ENCODE measurements at places on chromosomes 1 and 21. TPM values are rescaled to one million over a fixed set of nuclear protein-coding genes. Genes with fewer than 3 reads are reported as not detected.

ARHGAP29 gene
- total RNA-seq = not detected

DAB1 gene
- not detected for total RNA-seq

PSMA5 gene
- 262 TPM for total RNA-seq

FAM163A gene
- not detected for total RNA-seq

PTGS2 gene
- total RNA-seq = 1.1 TPM

PIGC gene
- total RNA-seq = 23.9 TPM

GRCh38 chr1:3578906-3579305 is 32.4 kb downstream of the MEGF6 start:
- no peak overlapping the region for H3K4me3 ChIP-seq
- no peaks in the 10 kb centered on the region for H3K4me1 ChIP-seq
- no peaks in the 10 kb centered on the region for H3K36me3 ChIP-seq
- H3K27me3 ChIP-seq = no peaks in the 10 kb centered on the region
- DNase-seq = no peak
- H3K27ac ChIP-seq = no peak overlapping the region

- H3K27ac ChIP-seq = no peak overlapping the region
- H3K4me3 ChIP-seq = no peak overlapping the region
- no peak for DNase-seq
- no peaks in the 10 kb centered on the region for H3K27me3 ChIP-seq
Observed at GRCh38 chr1:226353698-226354525, 44.9 kb upstream of the LIN9 start.

DNA sequence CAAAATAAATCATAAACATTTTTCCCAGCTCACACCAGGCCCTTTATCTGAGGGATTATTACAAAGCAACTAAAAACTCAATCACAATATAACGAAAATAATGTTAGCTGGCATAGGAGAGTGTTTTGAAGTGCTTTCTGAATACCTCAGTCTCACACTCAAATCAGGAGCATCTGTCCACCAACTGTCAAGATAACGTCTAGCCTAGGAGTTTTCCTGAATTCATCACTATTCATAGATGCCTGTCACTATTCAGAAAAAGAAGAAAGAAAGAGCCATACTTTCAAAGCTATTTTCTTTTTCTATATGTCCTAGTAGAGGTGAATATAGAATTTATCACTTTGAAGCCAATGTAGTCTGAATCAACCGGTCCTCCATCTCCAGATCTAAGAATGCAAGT is 127.0 kb downstream of the AKT3 start:
- H3K4me1 ChIP-seq = peaks cover 10% of the 10 kb centered on the region
- H3K27ac ChIP-seq = no peak overlapping the region
- H3K36me3 ChIP-seq = peaks cover 2% of the 10 kb centered on the region
- H3K4me3 ChIP-seq = no peak overlapping the region

DNA sequence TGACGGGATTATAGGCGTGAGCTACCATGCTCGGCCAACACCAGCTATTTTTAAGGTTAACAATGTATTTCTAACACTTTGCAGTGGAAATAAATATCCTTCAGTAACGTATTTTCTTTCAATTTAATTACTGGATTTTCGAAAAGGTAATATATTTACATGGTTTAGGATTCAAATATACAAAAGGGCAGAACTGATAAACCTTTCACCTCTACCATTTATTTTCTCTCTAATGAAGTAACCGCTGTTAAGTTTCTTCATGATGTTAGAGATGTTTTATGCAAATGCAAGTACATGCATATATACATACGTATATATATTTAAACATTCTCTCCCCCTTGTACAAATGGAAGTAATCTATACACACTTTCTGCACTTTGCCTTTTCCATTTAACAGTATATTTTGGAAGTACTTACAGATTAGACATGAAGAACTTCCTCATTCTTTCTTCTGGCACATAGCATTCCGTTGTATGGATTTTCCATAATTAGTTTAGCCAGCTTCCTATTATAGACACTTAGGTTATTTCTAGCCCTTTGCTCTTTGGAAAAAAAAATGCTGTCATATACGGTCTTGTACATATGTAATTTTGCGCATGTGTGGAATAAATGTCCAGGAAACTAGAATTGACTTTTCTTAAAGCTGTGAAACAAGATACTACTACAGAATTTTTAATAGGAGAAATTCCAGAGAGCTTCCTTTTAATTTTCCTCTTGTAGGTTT is 14.9 kb upstream of the HJV start:
- peak overlapping the region; percentile 97 for H3K27ac ChIP-seq
- H3K36me3 ChIP-seq = peaks cover 6% of the 10 kb centered on the region
- peaks cover 20% of the 10 kb centered on the region for H3K27me3 ChIP-seq
- peaks cover 46% of the 10 kb centered on the region for H3K4me1 ChIP-seq
- peak overlapping the region; percentile 96 for H3K4me3 ChIP-seq

DNA sequence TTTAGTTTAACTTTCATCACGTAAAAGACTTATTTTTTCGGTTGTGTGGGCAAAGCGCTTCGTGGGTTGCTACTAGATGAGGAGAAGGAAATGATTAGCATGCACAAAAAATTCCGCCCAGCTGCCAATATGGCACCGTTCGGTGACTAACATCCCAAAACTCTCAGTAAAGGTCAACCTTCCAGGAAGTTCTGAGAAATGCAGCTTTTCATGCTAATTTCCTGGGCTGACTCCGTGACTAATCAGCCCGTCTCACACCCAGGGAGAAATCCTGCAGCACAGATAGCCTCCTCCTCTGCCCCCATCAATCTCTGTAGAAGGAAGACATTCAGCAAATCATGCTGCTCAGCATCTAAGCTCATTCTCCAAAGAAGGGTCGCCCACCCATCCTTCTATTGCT is 34.1 kb downstream of the TMCO4 start:
- peak overlapping the region; percentile 77 for H3K27ac ChIP-seq
- H3K27me3 ChIP-seq = no peaks in the 10 kb centered on the region
- peak overlapping the region; percentile 17 for H3K4me3 ChIP-seq
- H3K4me1 ChIP-seq = peaks cover 20% of the 10 kb centered on the region
- DNase-seq = peak; percentile 61

DNA sequence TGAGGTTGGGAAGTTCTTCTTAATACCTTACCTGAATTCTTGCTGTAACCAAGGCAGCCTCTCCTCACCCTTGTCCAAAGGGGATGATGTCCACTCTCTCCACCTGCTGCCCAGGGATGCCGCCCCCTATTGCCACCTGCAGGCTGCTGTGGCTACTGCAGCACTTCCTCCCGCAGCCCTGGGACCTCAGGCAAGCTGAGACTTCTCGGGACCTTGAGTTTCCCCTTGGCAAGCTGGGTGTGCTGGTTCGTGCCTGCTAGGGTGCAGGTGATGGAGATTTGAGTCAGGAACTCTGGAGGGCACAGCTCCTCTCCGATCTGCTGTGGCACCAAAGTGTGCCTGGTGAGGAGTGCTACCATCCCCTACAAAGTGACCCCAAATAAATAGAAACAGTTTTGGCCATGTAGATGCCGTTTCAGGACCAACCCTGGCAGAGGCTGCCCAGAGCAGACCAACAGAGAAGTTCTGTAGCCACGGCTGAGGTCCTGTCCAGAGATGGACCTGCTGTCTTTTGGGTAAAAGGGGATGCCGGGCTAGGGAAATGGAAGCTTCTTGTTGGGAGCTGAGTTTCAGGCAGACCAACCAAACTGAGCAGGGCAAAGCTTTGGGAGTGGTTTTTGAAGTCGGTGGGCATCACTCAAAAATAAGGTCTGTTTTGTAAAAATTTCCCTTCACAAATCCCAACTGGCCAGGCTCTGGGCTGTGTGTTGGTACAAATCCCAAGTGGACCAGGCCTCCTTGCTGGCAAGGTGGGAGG is 31.7 kb downstream of the RUNX3 start:
- peaks cover 33% of the 10 kb centered on the region for H3K36me3 ChIP-seq
- DNase-seq = peak; percentile 83
- peaks cover 12% of the 10 kb centered on the region for H3K4me1 ChIP-seq
- H3K4me3 ChIP-seq = no peak overlapping the region
- peak overlapping the region; percentile 11 for H3K27ac ChIP-seq

- peak overlapping the region; percentile 7 for H3K27ac ChIP-seq
- DNase-seq = no peak
- H3K27me3 ChIP-seq = peaks cover 22% of the 10 kb centered on the region
- peaks cover 45% of the 10 kb centered on the region for H3K4me1 ChIP-seq
- H3K36me3 ChIP-seq = no peaks in the 10 kb centered on the region
Observed at GRCh38 chr1:54483875-54484437, 64.1 kb upstream of the ACOT11 start.

DNA sequence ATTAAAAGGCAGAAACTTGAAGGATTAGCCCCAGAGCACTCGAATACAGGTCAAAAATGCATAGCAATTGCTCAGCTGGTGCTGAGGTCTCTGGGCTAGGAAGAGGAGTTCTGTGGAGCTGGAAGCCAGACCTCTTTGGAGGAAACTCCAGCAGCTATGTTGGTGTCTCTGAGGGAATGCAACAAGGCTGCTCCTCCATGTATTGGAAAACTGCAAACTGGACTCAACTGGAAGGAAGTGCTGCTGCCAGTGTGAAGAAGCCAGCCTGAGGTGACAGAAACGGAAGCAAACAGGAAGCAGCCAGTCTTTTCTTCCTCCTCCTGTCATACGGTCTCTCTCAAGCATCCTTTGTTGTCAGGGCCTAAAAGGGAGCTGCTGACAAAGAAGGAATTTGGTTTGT is 233.4 kb upstream of the FGGY start:
- peak overlapping the region; percentile 23 for H3K4me3 ChIP-seq
- peaks cover 32% of the 10 kb centered on the region for H3K4me1 ChIP-seq
- peak; percentile 74 for DNase-seq
- H3K36me3 ChIP-seq = peaks cover 11% of the 10 kb centered on the region

DNA sequence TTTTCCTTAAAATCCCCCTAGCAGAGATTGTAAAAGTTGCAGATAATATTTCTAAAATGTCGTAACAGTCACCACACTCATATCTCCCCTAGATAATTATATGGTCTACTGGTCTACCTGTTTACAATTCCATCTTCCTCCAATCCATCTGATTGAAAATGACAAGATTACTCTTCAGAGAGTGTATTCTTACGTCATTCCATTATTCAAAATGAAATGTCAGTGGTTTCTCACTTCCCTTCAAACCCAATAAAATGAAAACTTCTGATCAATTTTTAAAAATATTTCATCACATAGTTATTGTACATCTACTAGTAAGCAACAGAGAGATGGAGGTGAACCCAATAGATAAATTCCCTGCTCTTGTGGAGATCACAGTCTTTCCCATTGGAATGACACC is 202.2 kb upstream of the C8B start:
- H3K36me3 ChIP-seq = no peaks in the 10 kb centered on the region
- no peak overlapping the region for H3K4me3 ChIP-seq
- H3K27me3 ChIP-seq = no peaks in the 10 kb centered on the region
- no peak overlapping the region for H3K27ac ChIP-seq
- no peak for DNase-seq

- no peak for DNase-seq
- H3K36me3 ChIP-seq = peaks cover 6% of the 10 kb centered on the region
- peaks cover 12% of the 10 kb centered on the region for H3K27me3 ChIP-seq
- H3K4me1 ChIP-seq = peaks cover 46% of the 10 kb centered on the region
Observed at GRCh38 chr1:9413877-9414213, 121.2 kb downstream of the SPSB1 start.

DNA sequence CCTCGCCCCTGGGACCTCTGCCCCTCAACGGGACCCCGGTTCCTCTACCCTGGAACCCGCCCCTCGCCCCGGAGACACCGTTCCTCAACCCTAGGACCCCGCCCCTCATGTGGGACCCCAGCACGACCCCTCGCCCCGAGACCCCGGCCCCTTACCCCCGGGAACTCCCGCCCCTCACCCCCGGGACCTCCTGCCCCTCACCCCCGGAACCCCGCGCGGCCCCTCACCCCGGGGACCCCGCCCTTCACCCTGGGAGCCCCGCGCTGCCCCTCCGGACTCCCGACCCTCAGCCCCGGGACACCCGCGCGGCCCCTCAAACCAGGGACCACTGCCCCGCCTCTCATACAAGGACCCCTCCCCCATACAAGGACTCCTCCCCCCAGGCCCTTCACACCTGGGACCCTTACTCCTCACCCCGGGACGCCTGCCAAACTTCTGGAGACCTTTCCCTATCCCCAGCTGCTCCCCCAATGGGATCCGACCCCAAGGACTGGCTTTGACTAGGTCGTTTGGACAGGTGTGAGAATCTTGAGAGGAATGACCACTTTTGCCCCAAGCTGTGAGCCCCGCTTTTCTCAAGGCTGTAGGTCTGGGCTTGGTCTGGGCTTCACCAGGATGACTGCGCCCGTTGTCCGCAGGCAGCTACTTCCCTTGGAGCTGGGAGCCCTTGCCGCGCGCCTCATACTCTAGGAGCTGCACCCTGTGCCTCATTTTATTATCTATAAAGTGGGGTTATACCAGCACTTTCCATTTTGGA is 843 bp downstream of the DIP2A start:
- peak overlapping the region; percentile 93 for H3K4me3 ChIP-seq
- peak overlapping the region; percentile 85 for H3K27ac ChIP-seq
- DNase-seq = peak; percentile 67
- peaks cover 37% of the 10 kb centered on the region for H3K4me1 ChIP-seq

GRCh38 chr1:28682840-28683239 is 14.3 kb downstream of the GMEB1 start:
- no peak for DNase-seq
- H3K4me1 ChIP-seq = peaks cover 3% of the 10 kb centered on the region
- H3K36me3 ChIP-seq = peaks cover 33% of the 10 kb centered on the region
- H3K27ac ChIP-seq = no peak overlapping the region
- H3K4me3 ChIP-seq = no peak overlapping the region

GRCh38 chr21:32137266-32137665 is 141.6 kb downstream of the MIS18A start:
- H3K4me1 ChIP-seq = no peaks in the 10 kb centered on the region
- no peak overlapping the region for H3K27ac ChIP-seq
- H3K27me3 ChIP-seq = no peaks in the 10 kb centered on the region
- no peak overlapping the region for H3K4me3 ChIP-seq
- DNase-seq = no peak

DNA sequence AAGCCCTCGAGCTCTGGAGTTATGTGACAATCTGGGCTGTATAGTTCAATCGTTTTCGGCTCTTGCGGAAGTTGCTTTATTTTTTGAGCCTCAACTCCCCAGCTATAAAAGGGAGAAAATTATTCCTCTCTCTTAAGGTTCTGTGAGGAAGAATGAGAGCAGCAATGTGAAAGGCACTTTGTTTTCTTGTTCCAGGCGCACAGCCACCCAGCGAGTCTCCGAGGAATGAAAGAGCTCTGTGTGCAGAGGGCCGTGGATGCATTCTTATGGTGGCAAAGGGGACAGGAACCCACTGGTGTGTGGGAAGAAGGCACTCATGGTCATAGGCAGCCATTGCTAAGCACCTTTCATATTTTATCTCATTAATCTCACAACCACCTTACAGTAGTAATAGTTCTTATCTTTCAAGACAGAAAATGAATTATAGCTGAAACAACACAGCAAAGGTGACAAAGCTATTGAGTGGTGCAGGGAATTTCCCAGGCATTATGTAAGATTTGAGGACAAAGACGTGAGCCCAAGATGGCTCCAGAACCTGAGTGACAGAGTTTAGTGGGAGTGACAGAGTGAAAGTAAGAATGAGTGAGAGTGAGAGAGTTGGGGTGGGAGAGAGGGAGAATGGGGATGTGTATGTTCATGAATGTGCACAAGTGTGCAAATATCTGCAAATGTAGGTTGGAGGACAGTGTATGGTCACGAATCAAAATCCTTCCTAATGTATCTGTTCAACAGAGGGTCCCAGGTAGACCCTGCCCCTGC is 9.4 kb downstream of the CYP2J2 start:
- H3K4me1 ChIP-seq = no peaks in the 10 kb centered on the region
- H3K36me3 ChIP-seq = no peaks in the 10 kb centered on the region

- no peak overlapping the region for H3K4me3 ChIP-seq
- DNase-seq = no peak
- no peaks in the 10 kb centered on the region for H3K27me3 ChIP-seq
- no peak overlapping the region for H3K27ac ChIP-seq
- H3K4me1 ChIP-seq = peaks cover 5% of the 10 kb centered on the region
Observed at GRCh38 chr1:51253691-51254090, 17.6 kb downstream of the RNF11 start.

GRCh38 chr1:86018283-86018923 is 138.2 kb downstream of the COL24A1 start:
- H3K4me3 ChIP-seq = no peak overlapping the region
- DNase-seq = peak; percentile 62
- H3K27me3 ChIP-seq = no peaks in the 10 kb centered on the region
- no peaks in the 10 kb centered on the region for H3K4me1 ChIP-seq
